ENCODE measurements at places on chromosomes 4 and X.
A peak's percentile ranks its signal among the peaks of the same experiment; 100 is the strongest.

DNA sequence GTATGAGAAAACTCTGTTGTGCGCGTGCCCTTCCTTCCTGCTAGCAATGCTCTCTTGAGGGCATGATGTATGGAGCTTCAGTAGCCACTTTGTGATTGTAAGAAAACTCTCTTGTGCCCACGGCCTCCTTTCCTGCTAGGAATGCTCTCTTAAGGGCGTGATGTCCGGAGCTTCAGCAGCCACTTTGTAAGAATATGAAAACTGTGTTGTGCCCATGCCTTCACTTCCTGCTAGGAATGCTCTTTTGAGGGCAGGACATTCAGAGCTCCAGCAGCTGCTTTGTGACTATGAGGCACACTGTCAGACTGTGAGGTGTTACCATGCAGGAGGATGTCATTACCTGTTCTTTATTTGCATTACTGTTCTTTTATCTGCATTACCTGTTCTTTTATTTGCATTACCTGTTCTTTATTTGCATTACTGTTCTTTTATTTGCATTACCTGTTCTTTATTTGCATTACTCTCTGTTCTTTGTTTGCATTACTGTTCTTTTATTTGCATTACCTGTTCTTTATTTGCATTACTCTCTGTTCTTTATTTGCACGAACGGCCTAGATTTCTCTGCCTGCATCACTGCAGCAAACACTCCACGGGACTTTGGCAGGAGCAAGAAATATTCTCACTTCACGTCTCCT lies 166.7 kb downstream of the CRLF2 start:
- DNase-seq, result no peak

DNA sequence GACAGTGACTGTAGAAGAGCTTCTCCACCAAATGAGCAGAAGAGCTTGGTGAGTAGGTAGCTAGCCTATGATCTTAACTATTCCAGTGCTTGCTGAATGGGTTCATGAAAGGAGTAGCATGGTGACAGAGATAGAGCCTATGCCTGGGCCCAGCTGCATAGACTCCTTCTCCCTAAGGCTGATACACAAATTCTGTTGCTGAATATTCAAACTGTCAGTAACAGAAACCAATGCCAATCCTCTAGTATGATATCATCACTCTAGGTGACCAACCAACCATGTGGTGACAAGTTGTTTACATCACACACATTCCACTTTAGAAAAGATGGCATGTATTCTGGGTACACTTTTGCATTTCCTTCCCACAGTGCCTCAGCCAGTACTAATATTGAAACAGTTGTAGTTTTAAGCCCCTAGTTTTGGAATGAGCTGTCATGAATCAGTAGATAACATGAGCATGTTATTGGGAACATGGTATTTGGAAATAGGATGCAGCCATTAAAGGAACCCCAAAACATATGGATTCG lies 103.4 kb upstream of the GRXCR1 start:
- DNase-seq, result no peak

- no peak for DNase-seq
Measured at GRCh38 chr4:40471923-40472322, 136.8 kb downstream of the CHRNA9 start.

GRCh38 chr4:53120778-53121177 lies 245.1 kb downstream of the SCFD2 start:
- no peak for DNase-seq

GRCh38 chrX:7420717-7421116 lies 272.8 kb upstream of the PUDP start:
- no peak for DNase-seq

DNA sequence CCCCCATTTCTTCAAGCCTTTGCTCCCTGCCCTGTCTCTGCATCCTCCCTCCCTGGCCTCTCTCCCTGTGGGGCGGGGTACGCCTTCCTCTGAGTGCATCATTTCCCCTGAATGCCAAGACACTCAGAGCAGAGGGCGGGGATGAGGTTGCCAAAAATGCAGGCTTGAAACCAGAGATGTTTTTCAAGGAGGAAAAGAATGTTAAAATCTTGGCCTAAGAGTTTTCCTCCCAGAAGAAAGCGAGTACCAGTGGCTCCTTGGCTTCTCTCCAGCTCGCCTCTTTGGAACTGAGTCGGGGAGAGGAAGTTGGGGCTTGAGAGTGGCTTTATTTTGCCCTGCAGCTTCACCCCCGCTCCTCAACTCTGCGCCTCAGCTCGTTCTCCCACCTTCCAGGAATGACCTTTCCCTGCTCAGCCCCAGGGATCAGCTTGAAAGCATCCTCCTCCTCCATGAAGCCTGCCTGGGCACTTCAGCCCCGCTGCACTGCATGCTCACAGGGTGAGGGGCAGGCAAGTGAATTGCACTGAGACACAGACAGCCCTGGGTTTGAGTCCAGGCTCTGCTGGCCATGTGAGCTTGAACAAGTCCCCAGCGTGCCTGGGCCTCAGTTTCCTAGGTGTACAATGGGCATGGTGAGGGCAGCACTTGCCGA lies 57.5 kb upstream of the SORCS2 start:
- DNase-seq, result no peak

DNA sequence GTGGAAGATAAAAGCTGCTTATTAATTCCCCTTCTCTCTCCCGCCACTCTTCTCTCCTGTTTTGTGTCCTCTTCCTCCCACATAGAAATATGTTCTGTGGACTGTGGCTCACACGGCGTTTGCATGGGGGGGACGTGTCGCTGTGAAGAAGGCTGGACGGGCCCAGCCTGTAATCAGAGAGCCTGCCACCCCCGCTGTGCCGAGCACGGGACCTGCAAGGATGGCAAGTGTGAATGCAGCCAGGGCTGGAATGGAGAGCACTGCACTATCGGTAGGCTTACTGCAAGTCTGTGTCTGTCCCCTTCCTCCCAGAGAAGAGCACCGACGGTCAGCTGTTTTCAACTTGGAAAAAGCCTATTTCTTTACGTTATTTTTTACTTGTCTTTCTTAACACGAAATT lies 229.1 kb downstream of the DCTD start:
- no peak for DNase-seq

DNA sequence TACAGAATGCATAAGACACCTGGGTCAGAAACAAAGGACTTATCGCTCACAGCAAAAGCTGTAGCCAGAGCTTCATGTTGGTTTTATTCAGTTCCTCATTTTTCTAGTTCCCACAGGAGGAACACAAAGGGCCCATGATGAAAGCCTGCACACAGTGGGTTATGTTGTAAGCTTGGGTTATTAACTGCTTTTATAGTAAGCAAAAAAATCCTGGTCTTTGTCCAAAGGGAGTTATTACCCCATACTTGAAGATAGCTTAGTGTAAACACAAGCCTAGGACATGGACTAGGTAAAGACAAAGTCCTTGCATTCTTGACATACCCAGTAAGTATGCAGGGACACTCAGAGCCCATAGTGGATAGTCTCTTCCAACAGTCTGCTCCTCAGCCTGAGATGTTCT lies 11.7 kb downstream of the BBS12 start:
- DNase-seq, result no peak

DNA sequence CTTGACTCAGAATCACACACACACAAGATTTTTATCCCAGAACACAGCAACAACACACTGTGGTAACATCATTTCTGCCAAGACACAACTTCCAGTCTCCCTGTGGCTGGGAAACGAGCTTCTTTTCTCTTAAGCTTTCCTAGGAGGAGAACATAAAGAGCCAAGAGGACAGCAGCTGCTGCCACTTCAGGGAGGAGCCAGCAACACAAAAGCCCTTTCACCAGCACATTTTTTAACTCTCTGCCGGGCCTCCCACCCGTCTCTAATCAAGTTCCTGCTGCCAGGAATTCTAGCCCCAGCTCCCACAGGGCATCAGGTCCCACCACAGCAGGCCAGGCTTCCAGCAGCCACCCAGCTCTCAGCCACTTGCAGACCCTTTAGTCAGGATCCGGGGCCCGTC lies 22.4 kb downstream of the FAT1 start:
- no peak for DNase-seq

- no peak for DNase-seq
Measured at GRCh38 chrX:112766774-112767173, 73.9 kb downstream of the AMOT start.

GRCh38 chrX:75625232-75625631 lies 102.4 kb upstream of the ZDHHC15 start:
- no peak for DNase-seq

- DNase-seq, result no peak
Measured at GRCh38 chr4:56026596-56026995, 77.9 kb downstream of the CEP135 start.

- no peak for DNase-seq
Measured at GRCh38 chrX:101415180-101416145, 7.4 kb downstream of the HNRNPH2 start.

DNA sequence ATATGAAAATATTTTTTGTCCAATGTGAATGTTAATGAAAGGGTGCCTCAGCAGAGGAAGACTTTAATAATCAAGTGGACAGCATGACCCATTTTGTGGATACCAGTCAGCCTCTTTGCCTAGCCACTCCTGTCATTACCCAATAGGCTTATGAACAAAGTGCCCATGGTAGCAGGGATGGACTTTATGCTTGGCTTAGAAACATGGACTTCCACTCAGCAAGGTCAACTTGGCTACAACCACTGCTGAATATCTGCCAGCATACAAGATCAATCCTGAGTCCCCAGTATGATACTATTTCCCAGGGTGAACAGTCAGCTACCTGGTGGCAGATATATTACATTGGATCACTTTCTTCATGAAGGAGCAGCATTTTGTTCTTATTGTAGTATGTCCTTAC lies 56.7 kb upstream of the NXF3 start:
- DNase-seq, result no peak

- no peak for DNase-seq
Measured at GRCh38 chr4:185113340-185113739, 29.7 kb upstream of the SLC25A4 start.

DNA sequence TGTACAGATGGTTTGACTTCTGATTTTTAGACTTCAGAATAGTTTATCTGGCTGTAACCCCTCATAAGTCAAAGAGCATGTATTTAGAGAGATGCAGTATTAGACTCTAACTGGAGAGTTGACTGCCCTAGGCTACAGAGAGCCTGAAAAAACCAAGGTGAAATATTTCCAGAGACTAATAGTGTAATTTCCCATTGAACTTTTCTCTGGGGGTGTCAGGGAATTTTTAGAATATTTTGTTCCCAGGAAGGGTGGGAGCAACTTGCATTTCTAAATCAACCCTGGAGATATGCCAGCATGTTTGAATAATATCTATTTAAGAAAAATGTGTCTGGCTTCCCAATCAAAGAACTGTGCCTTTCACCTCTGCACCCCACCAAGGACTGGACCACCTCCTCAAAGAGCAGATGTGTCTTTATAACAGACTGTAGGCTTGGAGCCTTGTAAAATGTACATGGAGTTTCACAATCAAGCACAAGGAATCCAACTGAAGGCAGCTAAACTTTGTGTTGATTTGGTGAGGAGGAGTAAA lies 2.0 kb downstream of the ANXA3 start:
- DNase-seq, result no peak

GRCh38 chr4:2068198-2068470 lies 9.0 kb downstream of the NAT8L start:
- no peak for DNase-seq

- no peak for DNase-seq
Measured at GRCh38 chr4:120155287-120155686, 88.6 kb upstream of the MAD2L1 start.

DNA sequence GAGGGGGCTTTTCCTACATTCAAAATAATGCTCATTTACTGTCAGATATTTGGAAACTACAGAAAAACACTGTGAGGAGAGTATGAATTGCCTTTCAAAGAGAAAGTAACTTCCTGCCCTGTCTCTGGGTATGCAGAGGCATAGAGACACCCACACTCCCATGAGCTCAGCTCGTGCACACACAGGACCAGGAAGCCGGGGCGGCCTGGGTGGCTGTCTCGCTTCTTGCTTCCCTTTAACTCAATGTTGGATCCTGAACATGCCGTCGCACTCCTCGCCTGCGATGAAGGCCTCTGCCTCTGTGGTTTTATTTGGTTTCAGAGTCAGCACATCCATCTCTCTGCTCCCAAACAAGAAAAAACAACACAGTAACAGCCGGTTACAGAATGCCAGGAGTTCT lies 40.1 kb upstream of the GPR78 start:
- DNase-seq, result peak; percentile 5

DNA sequence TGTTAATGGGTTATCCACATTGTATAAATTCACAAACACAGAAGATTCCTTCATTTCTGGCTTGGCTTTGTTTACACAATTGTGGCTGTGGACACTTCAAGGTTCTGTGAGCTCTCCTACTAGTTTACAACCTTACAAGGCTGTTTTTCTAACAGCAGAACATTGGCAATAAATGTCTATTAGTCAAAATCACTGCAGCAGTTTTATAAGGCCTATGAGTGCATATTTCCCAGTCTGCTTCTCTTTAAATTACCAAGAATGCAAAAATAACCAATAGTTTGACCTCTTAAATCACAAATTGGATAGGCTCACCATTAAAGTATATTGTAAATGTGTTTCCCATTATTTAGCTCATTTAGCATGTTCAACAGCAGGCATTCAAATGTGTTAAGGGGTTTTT lies 239.2 kb downstream of the DKK2 start:
- DNase-seq, result no peak

DNA sequence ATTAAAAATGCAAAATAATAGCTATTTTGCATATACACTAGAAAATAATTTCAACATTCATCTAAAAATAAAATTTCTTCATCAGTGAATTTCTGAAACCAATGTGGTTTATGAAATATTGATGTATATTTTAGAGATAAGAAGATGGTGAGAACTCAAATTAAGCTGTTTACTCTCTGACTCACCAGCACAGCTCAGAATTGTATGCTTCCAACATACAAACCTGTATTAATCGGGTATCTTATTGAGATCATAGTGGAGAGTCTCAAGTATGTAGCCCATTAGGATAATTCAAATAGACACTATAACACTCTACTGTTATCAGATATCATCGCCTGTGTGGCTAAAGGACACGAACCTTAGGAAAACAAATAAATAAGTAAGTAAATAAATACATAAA lies 899.5 kb upstream of the INTU start:
- DNase-seq, result no peak

GRCh38 chr4:15375667-15376066 lies 52.2 kb upstream of the C1QTNF7 start:
- no peak for DNase-seq

GRCh38 chr4:54499308-54500074 lies 158.3 kb upstream of the KIT start:
- DNase-seq, result no peak

- DNase-seq, result no peak
Measured at GRCh38 chrX:102498732-102499131, 17.8 kb downstream of the TMSB15A start.

- no peak for DNase-seq
Measured at GRCh38 chrX:148047200-148047599, 66.1 kb downstream of the FMR1NB start.

DNA sequence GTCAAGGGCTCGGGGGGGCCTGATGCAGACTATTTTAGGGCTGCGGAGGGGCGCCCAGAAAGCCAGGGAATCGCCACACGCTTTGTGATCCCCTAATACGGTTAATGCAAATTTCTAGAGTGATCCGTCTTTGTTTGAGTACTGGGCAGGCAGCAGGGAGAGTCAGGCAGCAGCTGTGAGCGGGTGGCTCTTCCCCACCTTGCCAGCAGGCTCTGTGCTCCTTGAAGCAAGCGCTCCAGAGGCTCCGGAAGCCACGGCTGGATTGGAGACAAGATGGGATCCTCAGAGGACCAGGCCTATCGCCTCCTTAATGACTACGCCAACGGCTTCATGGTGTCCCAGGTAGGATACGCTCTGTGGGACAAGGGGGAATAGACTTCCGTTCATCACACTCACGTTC lies at the start of gene ASMT:
Gene ASMT (plus strand): TSS at position 133 of the 400 bp plus-strand sequence. CDS start 141 bp downstream, at position 274.
- no peak for DNase-seq

GRCh38 chrX:48940404-48940955 lies 16.9 kb downstream of the OTUD5 start:
- no peak for DNase-seq

GRCh38 chr4:139241086-139241783 lies 38.8 kb downstream of the MGARP start:
- DNase-seq, result no peak

GRCh38 chrX:19372547-19373331 lies 29.0 kb downstream of the PDHA1 start:
- DNase-seq, result no peak
